CD4-positive, CD25-positive, alpha-beta regulatory T cell (primary cell): ENCODE measurements at places on chromosomes 11 and 22.

GRCh38 chr11:131633921-131634715 lies 263.7 kb downstream of the NTM start:
- DNase-seq = no peak

GRCh38 chr11:31870609-31871309 lies 59.6 kb upstream of the PAX6 start:
- DNase-seq = no peak

DNA sequence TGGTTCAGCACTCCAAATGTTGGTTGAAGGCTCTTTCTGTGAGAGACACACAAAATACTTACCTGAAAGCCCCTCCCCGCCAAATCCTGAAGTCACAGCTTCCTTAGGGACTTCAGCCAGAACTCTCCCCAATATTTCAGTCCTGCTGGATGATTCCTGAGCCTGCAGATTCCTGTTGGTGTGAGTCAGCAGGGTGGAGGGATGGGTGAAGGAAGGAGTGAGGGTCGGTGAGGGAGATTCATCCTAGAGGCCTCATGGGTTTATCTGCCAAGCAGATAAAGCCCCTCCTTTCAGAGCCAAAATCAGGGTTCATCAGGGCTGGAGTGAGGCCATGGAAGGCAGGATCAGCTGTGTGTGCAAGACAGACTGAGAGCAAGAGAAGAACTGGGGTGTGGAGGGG lies 37.9 kb downstream of the SMIM38 start:
- DNase-seq = no peak

DNA sequence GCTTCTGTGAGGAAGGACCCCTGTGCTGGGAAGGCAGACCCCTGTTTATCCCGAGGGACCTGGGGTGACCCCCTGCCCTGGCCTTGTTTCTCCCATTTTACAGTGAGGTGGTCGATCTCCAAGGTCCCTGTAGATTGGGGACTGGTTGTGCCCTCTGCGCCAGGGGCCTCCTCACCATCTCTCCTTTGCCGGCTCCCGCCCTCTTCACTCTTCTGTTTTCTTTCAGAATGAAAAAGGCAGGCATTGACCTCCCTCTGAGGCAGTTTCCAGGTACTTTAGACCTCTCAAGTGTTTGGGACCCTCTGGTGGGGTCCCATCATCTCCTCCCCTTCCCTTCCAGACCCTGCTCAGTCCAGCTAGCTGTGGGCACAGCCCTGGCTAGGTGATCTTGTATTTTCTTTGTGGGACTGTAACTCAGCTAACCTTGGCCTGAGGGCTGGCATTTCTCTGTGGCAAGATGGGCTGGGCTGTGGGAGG lies 1.5 kb downstream of the SERPINH1 start:
- DNase-seq = no peak

- DNase-seq = no peak
Observed at GRCh38 chr11:111530091-111530490, 10.4 kb upstream of the LAYN start.

DNA sequence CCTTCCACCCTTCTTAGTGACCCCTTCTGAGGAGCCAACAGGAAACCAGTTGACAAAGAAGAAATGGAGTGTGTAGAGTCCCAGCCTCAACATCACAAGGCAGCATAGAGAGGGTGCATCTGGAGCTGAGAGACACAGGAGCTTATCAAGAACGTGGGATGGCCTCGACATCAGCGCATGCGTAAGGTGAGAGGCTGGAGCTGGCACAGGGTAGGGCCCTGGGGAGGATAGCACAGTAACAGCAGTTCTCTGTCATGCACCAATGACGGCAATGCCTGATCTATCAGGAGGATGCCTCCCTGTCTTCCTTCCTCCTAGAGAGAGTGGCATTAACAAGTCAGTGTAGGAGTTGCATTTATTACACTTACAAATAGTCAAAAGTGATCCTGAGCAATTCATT lies 426.1 kb downstream of the NTM start:
- no peak for DNase-seq

- DNase-seq = no peak
Observed at GRCh38 chr11:1783725-1784529, 20.2 kb upstream of the CTSD start.

DNA sequence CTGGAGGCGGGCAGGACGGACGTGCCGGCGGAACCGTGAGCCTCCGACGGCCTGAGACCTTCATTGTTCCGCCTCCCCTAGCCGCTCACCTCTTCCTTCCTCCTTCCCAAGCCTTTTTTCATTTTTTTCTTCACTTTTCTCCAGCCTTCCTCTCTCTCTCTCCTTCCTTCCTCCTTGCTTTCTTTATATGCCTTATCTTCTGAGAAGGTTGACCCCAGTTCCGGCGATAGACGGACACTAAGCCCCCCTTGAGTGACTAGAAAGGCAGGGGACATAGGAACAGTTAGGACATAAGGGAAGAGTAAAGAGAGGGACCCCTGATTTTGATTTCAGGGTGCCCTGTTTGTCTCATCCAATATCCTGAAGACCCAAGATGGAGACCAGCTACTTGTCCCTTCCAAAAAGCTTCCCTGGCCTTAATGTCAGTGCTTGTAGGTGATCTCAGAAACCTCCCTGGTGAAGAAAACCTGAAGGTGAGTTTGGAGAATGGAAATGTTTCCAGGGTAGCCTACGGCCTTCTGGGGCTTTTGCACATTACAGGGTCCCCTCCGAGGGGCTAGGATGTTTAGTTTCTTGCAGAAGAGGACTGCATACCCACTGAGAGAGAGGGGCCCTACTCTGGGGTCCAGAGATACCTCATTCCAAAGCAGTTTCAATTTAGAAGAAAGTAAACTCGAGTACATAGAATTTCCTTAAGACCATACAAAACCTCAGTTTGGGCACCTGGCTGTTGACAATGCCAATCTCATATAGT lies 3.5 kb downstream of the ADM start:
- no peak for DNase-seq

- DNase-seq = no peak
Observed at GRCh38 chr22:17056058-17056457, 28.7 kb upstream of the IL17RA start.

- DNase-seq = no peak
Observed at GRCh38 chr11:24635588-24636290, 138.9 kb downstream of the LUZP2 start.

DNA sequence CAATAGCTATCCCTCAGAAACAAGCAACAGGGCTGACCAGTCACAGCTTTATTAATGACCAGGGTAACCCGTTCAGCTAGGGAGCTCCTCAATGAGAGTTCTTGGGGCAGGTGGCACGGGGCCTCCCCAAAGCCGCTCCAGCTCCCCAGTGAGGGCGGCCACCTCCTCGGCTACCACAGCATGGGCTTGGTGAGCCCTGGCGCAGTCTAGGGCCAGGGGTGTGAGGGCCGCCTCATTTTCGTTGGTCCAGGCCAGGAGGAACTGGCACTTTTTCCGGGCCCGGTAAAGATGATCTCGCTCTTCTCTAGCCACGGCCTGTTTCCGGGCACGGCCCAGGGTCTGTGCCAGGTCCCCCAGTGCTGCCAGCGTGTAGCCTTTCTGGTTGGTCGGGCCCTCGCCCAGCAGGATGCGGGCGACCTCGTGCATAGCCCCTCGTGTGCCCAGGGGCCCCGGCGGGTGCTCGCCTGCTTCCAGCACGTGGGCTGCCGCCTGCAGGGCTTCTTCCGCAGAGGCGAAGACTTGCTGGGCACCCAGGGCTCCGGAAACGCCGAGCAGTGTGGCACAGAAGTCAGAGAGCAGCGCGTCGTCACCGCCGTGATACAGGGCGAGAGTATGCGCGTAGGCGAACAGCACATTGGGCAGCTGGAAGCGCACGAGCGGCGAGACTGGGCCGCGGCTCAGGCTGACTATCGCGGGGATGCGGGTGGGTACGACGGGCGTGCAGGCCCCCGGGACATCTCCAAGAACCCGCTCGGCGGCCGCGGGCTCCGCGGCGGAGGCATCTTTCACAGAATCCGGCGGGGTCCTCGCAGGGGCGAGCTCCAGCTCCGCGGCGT lies 913 bp downstream of the ZNHIT2 start:
- DNase-seq = peak; percentile 43

GRCh38 chr22:45014654-45015053 lies 4.8 kb upstream of the PHF21B start:
- no peak for DNase-seq

DNA sequence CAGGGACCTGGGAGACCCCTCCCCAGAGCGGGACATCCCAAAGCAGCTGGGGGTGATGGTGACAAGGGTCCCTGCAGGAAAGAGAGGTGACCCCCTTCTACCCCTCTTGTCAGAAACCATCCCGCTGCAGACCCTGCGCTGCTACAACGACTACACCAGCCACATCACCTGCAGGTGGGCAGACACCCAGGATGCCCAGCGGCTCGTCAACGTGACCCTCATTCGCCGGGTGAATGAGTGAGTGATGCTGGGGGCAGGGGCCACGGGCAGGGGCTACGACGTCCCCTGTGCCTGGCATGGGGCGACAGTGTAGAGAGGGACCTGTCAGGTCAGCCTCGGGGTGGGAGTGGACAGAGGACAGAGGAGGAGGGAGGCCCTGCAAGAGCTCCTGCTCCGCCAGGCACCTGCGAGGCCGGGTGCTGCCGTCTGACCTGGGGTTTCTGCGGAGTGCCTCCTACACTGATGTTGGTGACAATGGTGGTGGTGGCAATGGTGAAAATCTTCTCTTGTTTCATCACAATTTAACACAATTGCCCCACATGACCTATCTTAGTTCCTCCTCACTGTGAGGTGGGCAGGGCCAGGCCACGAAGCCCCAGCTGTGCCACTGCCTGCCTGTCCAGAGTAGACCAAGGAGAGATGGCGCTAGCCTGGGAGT lies 9.8 kb downstream of the CSF2RB start:
- DNase-seq = no peak

DNA sequence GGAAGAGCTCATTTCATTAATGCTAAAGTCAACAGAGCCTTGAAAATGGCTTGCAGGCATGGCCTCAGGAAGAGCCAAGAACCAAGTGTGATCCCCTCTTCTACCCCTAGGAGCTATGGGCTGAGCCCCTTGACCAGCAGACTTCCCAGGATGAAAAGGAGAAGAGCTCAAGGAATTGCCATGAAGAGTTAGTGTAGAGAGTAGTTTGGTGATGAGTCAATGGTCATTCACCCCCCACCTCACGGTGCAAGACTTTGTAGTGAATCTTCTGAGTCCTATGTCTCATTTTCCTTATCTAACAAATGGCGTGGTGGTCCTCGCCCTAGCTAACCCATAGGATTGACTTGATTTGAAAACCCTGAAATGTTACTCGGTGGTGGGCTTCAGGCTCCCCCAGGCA lies 422.4 kb upstream of the CADM1 start:
- no peak for DNase-seq

DNA sequence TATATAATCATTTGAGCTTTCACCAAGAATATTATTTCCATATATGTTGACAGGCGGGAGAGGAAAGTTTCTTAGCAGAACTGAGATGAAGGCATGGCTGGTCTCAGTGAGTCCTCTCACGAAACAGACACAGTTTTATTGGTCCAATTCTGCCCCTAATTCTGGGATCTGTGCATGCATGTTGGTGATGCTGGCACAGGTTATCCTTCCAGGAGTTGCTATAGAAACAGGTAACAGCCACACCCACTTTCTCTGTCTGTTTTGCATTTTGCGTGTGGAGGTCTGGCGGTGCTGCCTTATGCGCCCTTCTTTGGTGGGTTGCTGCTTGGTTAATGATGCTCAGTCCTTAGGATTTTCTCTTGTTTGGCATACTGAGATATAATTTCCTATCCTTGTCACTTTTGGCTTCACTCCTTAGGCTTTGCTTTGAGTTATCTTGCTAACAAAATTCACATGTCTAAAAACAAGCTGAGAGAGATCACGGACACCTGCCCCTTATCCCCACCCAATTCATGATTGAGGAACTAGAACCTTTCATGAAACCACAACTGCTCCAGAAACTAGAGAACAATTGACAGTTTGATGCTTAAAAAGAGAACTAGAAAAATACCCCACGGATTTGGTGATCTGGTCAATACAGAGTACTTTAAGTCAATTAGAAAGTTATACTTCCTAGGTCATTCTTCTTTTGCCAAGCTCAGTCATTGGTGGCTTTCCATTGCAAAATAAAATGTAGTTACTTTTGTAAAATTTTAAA lies 189.3 kb downstream of the FAT3 start:
- no peak for DNase-seq

DNA sequence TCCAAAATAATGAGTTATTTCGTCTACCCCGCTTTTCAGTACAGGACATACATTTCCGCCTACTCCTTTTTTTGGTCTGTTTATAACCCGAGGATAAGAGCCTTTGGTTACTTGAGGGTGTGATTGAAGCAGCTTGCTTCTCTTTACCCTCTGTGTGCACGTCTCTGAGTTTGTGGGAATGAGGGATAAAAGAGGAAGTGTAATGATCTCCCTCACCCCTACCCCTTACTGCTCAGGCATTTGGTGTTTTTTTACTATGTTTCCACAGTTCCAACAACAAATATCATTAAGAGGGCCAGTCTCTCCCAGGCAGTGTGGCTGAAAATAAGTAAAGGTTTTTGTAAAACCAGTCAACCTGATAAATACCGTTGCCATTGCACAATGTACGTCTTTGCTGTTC lies 83.2 kb upstream of the GAL start:
- DNase-seq = no peak

DNA sequence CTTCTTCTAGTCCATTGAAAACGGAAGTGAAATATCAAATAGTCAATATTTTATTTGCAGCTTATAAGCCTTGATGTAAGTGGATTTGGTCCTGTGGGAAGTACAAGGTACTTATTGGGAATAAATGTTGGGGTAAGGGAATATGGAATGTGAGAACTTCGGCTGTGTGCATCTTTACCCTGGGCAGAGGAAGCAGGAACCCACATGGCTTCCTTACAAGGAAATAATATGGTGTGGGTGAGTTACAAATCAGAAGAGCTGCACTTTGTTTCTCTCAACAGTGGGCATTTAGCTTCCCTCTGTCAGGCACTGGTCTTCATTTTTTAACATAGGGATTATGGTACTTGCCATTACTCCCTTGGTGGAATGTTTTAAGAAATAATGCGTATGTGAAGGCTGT lies 77.9 kb downstream of the SCN3B start:
- no peak for DNase-seq

- DNase-seq = peak; percentile 68
Observed at GRCh38 chr11:66868726-66869566, 12.1 kb downstream of the LRFN4 start.

GRCh38 chr11:120086651-120087050 lies 51.3 kb downstream of the TRIM29 start:
- DNase-seq = no peak

DNA sequence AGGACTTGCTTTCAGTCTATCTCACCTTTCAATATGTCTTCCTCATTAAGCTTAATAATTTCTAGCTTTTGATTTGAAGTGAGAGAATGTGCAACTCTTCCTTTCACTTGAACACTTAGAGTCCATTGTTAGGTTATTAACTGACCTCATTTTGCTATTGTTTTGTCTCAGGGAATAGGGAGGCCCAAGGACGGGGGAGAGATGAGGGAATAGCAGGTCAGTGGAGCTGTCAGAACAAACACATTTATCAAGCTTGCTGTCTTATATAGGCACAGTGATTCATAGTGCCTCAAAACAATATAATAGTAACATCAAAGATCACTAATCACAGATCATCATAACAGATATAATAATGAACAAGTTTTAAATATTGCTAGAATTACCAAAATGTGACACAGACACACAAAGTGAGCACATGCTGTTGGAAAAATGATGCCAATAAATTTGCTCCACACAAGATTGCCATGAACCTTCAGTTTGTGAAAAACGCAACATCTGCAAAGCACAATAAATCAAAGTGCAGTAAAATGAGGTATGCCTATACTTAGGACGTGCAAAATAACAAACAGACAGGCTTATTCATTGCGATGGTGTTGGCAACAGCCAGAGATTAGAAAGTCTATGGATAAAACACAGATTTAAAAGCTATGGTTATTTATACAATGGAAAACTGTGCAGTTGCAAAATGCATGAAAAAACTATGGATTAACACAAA lies 106.3 kb upstream of the TEAD1 start:
- no peak for DNase-seq

GRCh38 chr11:20658135-20658534 lies 11.3 kb upstream of the NELL1 start:
- DNase-seq = no peak
